Activated T-cell treated with anti-CD3 and anti-CD28 coated beads, Interleukin-2, amount 50 U/mL, for 72 hours (primary cell): ENCODE measurements at places on chromosomes 2 and 18. TPM values are rescaled to one million over a fixed set of nuclear protein-coding genes. Genes with fewer than 3 reads are reported as not detected.
A peak's percentile ranks its signal among the peaks of the same experiment; 100 is the strongest.

DNA sequence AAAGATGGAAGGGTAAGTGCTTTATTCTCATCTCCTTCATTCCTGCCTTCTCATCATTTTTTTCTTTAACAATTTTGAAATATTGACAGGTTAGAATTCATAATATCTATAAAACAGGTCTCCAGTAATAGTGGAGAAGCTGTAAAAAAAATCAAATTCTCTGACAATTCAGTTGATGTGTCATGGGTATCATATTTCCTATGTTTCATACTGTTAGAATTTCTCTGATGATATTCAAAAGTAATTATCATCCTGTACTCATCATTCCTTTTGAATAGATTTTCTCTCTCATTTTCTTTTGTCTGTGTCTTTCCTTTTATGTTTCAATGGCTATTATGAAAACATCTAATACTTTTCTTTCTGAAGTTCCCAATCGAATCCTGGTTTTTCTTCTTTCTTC lies 97.7 kb downstream of the CPS1 start:
- H3K27ac ChIP-seq, result no peak overlapping the region
- no peaks in the 10 kb centered on the region for H3K4me1 ChIP-seq
- no peak overlapping the region for H3K4me3 ChIP-seq
- no peak for DNase-seq
- H3K36me3 ChIP-seq, result no peaks in the 10 kb centered on the region
- H3K27me3 ChIP-seq, result no peaks in the 10 kb centered on the region

UGT1A3 gene
- not detected for total RNA-seq

- no peaks in the 10 kb centered on the region for H3K27me3 ChIP-seq
- no peaks in the 10 kb centered on the region for H3K4me1 ChIP-seq
- H3K27ac ChIP-seq, result no peak overlapping the region
- H3K4me3 ChIP-seq, result no peak overlapping the region
- peaks cover 24% of the 10 kb centered on the region for H3K36me3 ChIP-seq
These were observed 27.0 kb upstream of the ADAM17 start for GRCh38 chr2:9582624-9583023.

VSNL1 gene
- total RNA-seq, result not detected

CD8A gene
- 222 TPM for total RNA-seq

DNA sequence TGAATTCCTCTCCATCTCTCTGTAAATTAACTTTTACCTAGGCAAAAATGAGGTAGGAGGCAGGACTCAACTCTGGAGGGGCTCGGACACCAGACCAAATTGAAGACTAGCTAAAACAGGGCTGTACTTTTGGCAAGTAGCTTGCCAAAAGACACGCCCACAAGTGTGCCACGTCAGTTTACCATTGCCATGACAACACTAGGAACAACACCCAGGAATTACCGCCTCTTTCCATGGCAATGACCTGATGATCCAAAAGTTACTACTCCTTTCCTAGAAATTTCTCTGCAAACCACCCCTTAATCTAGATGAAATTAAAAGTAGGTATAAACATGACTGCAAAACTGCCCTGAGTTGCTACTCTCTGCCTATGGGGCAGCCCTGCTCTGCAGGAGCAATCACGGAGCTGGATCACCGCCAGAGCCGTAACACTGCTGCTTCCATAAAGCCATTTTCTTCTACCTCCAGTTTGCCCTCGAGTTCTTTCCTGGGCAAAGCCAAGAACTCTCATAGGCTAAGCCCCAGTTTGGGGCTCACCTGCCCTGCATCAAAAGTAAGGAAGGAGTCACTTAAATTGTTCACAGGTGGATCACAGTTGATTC lies 66.0 kb upstream of the FAM136A start:
- no peak for DNase-seq
- no peaks in the 10 kb centered on the region for H3K27me3 ChIP-seq
- no peak overlapping the region for H3K27ac ChIP-seq

LYPD1 gene
- not detected for total RNA-seq

- no peaks in the 10 kb centered on the region for H3K27me3 ChIP-seq
- DNase-seq, result no peak
- H3K27ac ChIP-seq, result no peak overlapping the region
- peaks cover 63% of the 10 kb centered on the region for H3K4me1 ChIP-seq
These were observed 16.3 kb downstream of the RTN4 start for GRCh38 chr2:55033921-55034320.

SERPINB11 gene
- not detected for total RNA-seq

DNA sequence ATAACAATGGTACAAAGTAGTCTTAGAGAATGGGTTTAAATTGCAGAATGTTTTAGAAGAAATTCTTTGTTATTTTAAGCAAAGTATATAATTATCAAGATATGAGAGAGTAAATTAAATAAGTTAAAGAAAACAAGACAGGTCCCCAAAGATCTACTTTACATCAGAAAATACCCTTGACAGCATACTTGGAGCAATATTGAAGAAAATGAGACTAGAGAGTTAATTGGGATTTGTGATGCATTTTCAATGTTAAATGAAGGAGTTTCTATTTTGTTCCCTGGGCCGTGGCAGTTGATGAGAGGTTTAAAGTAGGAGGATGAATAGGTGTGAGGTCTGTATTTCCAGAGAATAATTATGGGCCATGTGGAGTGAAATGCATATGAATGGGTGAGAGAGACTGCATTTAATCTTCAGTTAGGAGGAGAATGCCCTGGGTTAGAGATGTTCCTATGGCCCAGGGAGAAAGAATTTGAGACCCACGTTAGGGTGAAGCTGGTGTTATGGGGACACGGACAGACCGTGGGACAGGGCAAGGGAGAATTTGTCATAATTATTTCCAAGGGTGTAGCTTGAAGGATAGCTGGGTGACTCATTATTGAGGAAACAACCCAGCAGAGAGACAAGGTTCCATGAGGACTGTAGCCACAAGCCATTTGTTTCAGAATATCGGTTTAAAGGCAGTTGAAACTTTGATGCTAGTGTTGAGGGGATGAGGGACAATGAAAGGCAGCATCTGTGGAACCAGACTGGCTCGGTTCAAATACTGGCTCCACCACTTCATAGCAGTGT lies 22.7 kb downstream of the MGAT5 start:
- no peak overlapping the region for H3K4me3 ChIP-seq
- H3K36me3 ChIP-seq, result peaks cover 7% of the 10 kb centered on the region
- no peaks in the 10 kb centered on the region for H3K27me3 ChIP-seq
- DNase-seq, result no peak
- H3K4me1 ChIP-seq, result peaks cover 30% of the 10 kb centered on the region
- H3K27ac ChIP-seq, result no peak overlapping the region

- no peaks in the 10 kb centered on the region for H3K4me1 ChIP-seq
- no peaks in the 10 kb centered on the region for H3K27me3 ChIP-seq
- H3K36me3 ChIP-seq, result no peaks in the 10 kb centered on the region
- no peak overlapping the region for H3K4me3 ChIP-seq
These were observed 682.7 kb upstream of the FANCL start for GRCh38 chr2:58923869-58924268.

GRCh38 chr18:75915941-75916623 lies 488.6 kb upstream of the SMIM21 start:
- no peak overlapping the region for H3K27ac ChIP-seq
- no peaks in the 10 kb centered on the region for H3K4me1 ChIP-seq
- peaks cover 30% of the 10 kb centered on the region for H3K27me3 ChIP-seq
- H3K4me3 ChIP-seq, result no peak overlapping the region

EML4 gene
- 82.2 TPM for total RNA-seq

- H3K36me3 ChIP-seq, result peaks cover 3% of the 10 kb centered on the region
- H3K4me3 ChIP-seq, result no peak overlapping the region
- no peak for DNase-seq
- no peaks in the 10 kb centered on the region for H3K27me3 ChIP-seq
- peak overlapping the region; percentile 87 for H3K27ac ChIP-seq
- H3K4me1 ChIP-seq, result peaks cover 9% of the 10 kb centered on the region
These were observed 13.1 kb downstream of the NDUFB3 start for GRCh38 chr2:201084863-201085262.

DNA sequence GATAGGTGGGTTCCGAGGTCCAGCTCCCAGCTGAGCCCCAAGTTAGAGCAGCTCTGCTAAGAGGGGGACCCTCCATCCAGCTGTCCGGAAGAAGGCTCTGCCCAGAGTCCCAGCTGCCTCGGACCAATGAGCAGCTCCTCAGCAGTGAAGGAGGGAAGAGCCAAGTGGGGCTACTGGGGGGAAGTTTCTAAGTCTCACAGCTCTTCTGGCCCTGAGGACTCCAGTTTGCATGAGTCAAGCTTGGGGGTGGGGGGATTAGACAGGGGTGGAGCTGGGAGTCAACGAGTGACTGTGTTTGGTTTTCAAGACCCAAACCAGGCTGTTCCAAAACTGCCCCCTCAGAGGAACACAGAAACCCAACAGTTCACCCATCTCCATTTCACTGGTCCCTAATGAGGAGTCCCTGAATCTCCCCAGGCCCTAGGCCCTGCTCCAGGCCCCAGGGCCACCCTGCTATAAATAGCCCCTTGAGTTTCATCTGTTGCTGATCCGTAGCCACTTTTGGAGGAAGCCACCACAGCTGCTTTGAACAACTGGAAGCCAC lies 100.9 kb downstream of the TNS1 start:
- no peaks in the 10 kb centered on the region for H3K36me3 ChIP-seq
- no peak overlapping the region for H3K27ac ChIP-seq
- H3K4me3 ChIP-seq, result no peak overlapping the region

- H3K4me1 ChIP-seq, result no peaks in the 10 kb centered on the region
- H3K4me3 ChIP-seq, result no peak overlapping the region
- DNase-seq, result no peak
- H3K27me3 ChIP-seq, result peaks cover 7% of the 10 kb centered on the region
- H3K36me3 ChIP-seq, result no peaks in the 10 kb centered on the region
- no peak overlapping the region for H3K27ac ChIP-seq
These were observed 680.5 kb downstream of the ZEB2 start for GRCh38 chr2:143839456-143839855.

DNA sequence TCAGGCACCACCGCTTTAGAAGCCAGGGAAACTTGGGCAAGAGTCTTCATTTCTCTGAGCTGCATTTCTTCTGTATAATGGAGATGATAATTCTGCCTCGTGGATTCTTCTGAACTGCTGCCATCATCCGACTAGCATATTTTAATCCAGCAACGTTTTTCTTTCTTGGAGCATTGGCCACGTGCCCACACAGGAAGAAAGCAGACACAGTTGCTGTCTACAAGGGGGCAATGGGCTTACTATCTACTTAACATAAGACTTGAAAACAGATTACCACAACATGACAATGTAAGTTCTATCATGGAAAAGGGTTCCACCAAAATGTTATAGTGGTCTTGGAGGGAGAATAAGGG lies 176.5 kb downstream of the FAM210A start:
- peaks cover 1% of the 10 kb centered on the region for H3K36me3 ChIP-seq
- no peak overlapping the region for H3K27ac ChIP-seq
- H3K4me1 ChIP-seq, result peaks cover 10% of the 10 kb centered on the region
- no peaks in the 10 kb centered on the region for H3K27me3 ChIP-seq
- DNase-seq, result no peak
- H3K4me3 ChIP-seq, result no peak overlapping the region

DNA sequence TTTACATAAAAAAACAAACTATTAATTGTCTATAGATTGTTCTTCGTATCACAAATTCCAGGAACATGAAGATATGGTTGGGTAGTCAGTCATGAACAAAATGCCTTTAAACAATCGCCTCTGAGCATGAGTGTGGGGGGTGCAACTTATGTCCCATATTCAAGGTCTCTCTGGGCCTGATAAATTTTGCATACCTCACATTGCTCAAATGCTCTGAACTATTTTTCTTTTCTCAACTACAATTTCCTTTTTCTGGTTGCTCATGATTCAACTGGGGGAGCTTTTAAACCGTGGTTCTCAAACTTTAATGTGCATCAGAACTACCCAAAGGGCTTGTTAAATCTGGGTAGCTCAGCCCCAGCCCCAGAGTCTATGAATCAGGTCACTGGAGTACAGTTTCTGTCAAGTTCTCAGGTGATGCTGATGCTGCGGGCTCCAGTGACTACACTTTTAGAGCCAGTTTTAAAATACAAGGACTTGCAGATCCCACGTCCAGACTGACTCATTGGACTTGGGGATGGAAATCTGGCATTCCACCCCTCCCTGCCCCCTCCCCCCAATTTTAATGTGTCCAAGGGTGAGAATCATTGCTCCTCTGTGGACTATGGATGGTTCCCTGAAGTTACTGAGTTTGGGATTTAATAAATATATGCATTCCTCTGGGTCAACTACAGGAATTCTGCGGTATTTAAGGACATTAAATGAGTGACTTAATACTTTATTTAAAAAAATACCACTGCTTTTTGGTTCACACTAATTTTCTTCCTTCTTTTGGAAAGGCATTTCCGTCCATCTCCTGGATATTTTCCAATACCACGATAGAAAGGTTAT lies 1.5 kb upstream of the GPD2 start:
- peaks cover 3% of the 10 kb centered on the region for H3K36me3 ChIP-seq
- H3K4me1 ChIP-seq, result peaks cover 37% of the 10 kb centered on the region
- H3K4me3 ChIP-seq, result peak overlapping the region; percentile 97
- no peak for DNase-seq
- H3K27me3 ChIP-seq, result no peaks in the 10 kb centered on the region
